Memory B cell (primary cell): ENCODE measurements at places on chromosomes 1 and 21.

GRCh38 chr1:112711041-112711440, 4.1 kb downstream of the PPM1J start:
- no peak overlapping the region for H3K4me3 ChIP-seq
- H3K27me3 ChIP-seq = no peaks in the 10 kb centered on the region
- H3K4me1 ChIP-seq = peaks cover 19% of the 10 kb centered on the region
- H3K27ac ChIP-seq = no peak overlapping the region

GRCh38 chr1:15393475-15394257, 16.0 kb upstream of the EFHD2 start:
- no peak overlapping the region for H3K4me3 ChIP-seq
- no peak overlapping the region for H3K27ac ChIP-seq
- peaks cover 2% of the 10 kb centered on the region for H3K27me3 ChIP-seq
- H3K4me1 ChIP-seq = no peaks in the 10 kb centered on the region
- no peak for DNase-seq

GRCh38 chr1:30129421-30130055, 593.8 kb downstream of the MATN1 start:
- no peak overlapping the region for H3K4me3 ChIP-seq
- DNase-seq = no peak
- H3K4me1 ChIP-seq = no peaks in the 10 kb centered on the region
- H3K27me3 ChIP-seq = peaks cover 5% of the 10 kb centered on the region
- H3K27ac ChIP-seq = no peak overlapping the region

- H3K27me3 ChIP-seq = no peaks in the 10 kb centered on the region
- no peak overlapping the region for H3K27ac ChIP-seq
- H3K4me3 ChIP-seq = no peak overlapping the region
- DNase-seq = no peak
- H3K36me3 ChIP-seq = no peaks in the 10 kb centered on the region
Measured at GRCh38 chr21:22763442-22763841, 1765.2 kb downstream of the NCAM2 start.

DNA sequence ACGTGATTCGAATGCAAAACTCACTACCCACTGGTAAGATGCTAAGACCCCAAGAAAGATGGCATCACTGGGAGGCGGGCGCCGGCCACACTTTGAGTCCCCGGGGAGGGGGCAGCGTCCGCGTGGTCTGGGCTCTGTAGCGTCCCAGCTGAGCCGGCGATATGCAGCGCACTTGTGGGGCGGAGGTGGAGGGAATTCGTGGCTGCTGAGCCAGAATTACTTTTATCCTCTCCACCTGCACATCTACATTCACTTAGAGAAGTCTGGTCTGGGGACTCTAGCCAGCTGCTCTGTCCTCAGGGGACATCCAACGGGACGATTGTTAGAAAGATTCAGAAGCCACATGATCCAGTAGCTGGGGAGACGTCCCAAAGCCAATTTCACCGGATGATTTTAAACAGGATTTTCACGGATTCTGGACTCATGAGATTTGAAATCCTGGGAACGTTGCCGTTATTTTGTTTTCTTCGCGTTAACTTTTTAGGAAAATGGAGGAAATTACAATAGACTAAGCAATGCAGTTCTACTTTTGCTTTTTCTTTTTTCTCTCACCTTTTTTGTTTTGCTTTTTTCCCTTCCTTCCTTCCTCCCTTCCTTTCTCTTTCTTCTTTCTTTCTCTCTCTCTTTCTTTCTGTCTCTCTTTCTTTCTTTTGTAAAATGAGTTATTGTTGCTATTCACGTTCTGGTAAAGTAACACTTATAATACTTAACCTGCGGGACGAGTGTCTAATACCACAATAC, 1.3 kb downstream of the JAM2 start:
- H3K27me3 ChIP-seq = peaks cover 6% of the 10 kb centered on the region
- no peaks in the 10 kb centered on the region for H3K36me3 ChIP-seq
- H3K4me1 ChIP-seq = peaks cover 9% of the 10 kb centered on the region

DNA sequence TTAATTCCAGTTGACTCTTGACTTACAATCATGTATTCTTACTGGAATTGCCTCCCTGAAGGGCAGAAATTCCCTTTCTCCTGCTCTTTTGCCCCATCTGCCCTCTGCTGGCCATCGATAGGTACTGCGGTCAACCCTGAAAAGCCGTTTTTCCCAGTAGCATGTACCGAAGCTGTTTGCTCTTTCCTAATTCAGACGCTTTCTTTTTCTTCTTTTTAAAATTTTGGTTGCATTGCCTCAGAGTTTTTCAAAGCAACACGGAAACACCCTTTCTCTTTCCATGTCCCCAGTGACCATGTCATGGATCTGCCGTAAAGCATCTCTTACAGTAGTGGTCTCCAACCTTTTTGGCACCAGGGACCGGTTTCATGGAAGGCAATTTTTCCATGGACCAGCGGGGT, 164.2 kb upstream of the C1orf21 start:
- no peaks in the 10 kb centered on the region for H3K36me3 ChIP-seq
- no peak overlapping the region for H3K27ac ChIP-seq
- no peak overlapping the region for H3K4me3 ChIP-seq
- peak; percentile 20 for DNase-seq
- H3K4me1 ChIP-seq = peaks cover 4% of the 10 kb centered on the region

GRCh38 chr21:16124378-16125138, 394.8 kb downstream of the USP25 start:
- H3K4me1 ChIP-seq = no peaks in the 10 kb centered on the region
- H3K36me3 ChIP-seq = no peaks in the 10 kb centered on the region
- H3K27me3 ChIP-seq = no peaks in the 10 kb centered on the region
- no peak overlapping the region for H3K4me3 ChIP-seq
- no peak overlapping the region for H3K27ac ChIP-seq
- no peak for DNase-seq

GRCh38 chr1:111221276-111221632, 6.3 kb upstream of the CHI3L2 start:
- H3K27ac ChIP-seq = peak overlapping the region; percentile 77
- no peaks in the 10 kb centered on the region for H3K27me3 ChIP-seq
- H3K36me3 ChIP-seq = no peaks in the 10 kb centered on the region
- peak overlapping the region; percentile 75 for H3K4me3 ChIP-seq
- peaks cover 78% of the 10 kb centered on the region for H3K4me1 ChIP-seq
- no peak for DNase-seq
